NCI-H446 treated with DMSO at 0.1 percent for 48 hours (cell line): ENCODE measurements at places on chromosomes 3 and 15.

DNA sequence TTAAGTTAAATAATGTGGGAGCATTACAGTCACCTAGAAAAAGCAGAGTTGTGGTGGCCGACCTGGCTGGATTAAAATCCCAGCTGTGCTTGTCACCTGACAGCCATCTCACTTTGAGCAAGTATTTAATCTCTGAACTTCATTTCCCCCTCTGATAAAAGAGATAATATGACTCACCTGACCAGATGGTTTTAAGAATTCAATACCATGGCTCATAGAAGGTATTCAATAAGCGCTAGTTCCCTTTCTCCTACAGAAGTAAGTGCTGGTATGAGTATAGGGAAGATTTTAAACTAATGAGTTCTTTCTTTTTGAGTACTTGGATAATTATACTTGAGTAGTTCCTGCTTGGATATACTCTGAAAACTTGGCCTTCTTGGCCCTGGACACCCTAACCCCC is 325.5 kb downstream of the IL5RA start:
- DNase-seq, result no peak

GRCh38 chr3:159987291-159987711 is 1.3 kb upstream of the IL12A start:
- DNase-seq, result no peak

DNA sequence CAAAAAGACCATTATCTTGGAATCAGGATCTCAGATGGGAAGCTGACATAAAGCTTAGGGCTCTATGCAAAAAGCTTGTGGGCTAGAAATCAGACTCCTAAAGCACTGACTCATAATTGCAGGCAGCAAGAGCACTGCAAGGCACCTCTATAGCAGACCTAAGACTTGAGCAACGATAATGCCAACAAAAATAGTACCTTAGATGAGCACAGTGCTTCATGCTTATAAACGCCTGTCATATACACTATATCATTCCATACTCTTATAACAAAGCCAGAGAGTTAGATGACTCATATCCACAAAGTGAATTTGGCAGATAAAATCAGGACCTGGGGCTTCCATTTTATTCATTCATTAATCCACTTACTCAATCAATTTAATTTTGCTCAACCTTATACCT is 560.8 kb downstream of the MCTP2 start:
- no peak for DNase-seq

GRCh38 chr15:74821091-74821789 is 5.2 kb upstream of the CPLX3 start:
- DNase-seq, result peak; percentile 55

GRCh38 chr3:32872487-32873382 is 54.9 kb downstream of the TRIM71 start:
- DNase-seq, result no peak
